Fibroblast of the aortic adventitia (primary cell): ENCODE measurements at places on chromosomes 4 and X. TPM values are rescaled to one million over a fixed set of nuclear protein-coding genes. Genes with fewer than 3 reads are reported as not detected.

The ARHGAP36 gene
- not detected in 2 replicates for total RNA-seq

The MAPK10 gene
- 48.2 and 69.6 TPM in 2 replicates for total RNA-seq

The ADH7 gene
- 0.09 TPM in 1 of 2 replicates, not detected in the other for total RNA-seq

The GAGE12F gene
- total RNA-seq, result not detected in 2 replicates

The PARM1 gene
- total RNA-seq, result 0.63 and 1.5 TPM in 2 replicates

The SLC49A3 gene
- 5.6 and 11.6 TPM in 2 replicates for total RNA-seq

The RHOXF2B gene
- total RNA-seq, result not detected in 2 replicates

The ZAR1 gene
- not detected in 2 replicates for total RNA-seq

The AMOT gene
- total RNA-seq, result 9.1 and 11.0 TPM in 2 replicates

The DSPP gene
- total RNA-seq, result not detected in 2 replicates
